Left colon (tissue), 2 donors: ENCODE measurements at places on chromosomes 7 and 10. TPM values are rescaled to one million over a fixed set of nuclear protein-coding genes. Genes with fewer than 3 reads are reported as not detected.

NRG3 gene
- total RNA-seq: 0.11 TPM

HTR7 gene
- total RNA-seq: 0.61 TPM

CXCL12 gene
- total RNA-seq: 61.3 TPM

EPDR1 gene
- total RNA-seq: 10.5 TPM

FAM180A gene
- total RNA-seq: 2.0 TPM

LDB1 gene
- 34.6 TPM for total RNA-seq

VAX1 gene
- not detected for total RNA-seq

FLNC gene
- 2.4 TPM for total RNA-seq

IQUB gene
- 0.25 TPM for total RNA-seq

SAMD9 gene
- 24.5 TPM for total RNA-seq

SPDYE2B gene
- not detected for total RNA-seq

NUDT13 gene
- total RNA-seq: 3.8 TPM

PALD1 gene
- 3.9 TPM for total RNA-seq

PFKP gene
- total RNA-seq: 104 TPM

ADAM12 gene
- 0.28 TPM for total RNA-seq

BAMBI gene
- total RNA-seq: 12.7 TPM

HOXA7 gene
- 30.2 TPM for total RNA-seq

C10orf143 gene
- 6.9 TPM for total RNA-seq

PDK4 gene
- total RNA-seq: 18.9 TPM

ZNF117 gene
- 3.4 TPM for total RNA-seq

GSTO1 gene
- total RNA-seq: 71.2 TPM

TFPI2 gene
- total RNA-seq: 0.37 TPM

LRRD1 gene
- not detected for total RNA-seq

WNT8B gene
- not detected for total RNA-seq

SUGCT gene
- 18.6 TPM for total RNA-seq

STN1 gene
- 24.4 TPM for total RNA-seq

ANTXRL gene
- total RNA-seq: not detected

RARRES2 gene
- 61.1 TPM for total RNA-seq

AUTS2 gene
- total RNA-seq: 44.2 TPM

DNAH11 gene
- total RNA-seq: 0.15 TPM

NUTM2D gene
- total RNA-seq: 7.1 TPM

DUSP5 gene
- 7.1 TPM for total RNA-seq

HELLS gene
- 22.8 TPM for total RNA-seq

PRSS37 gene
- not detected for total RNA-seq

LIPN gene
- not detected for total RNA-seq

OR2A7 gene
- 21.9 TPM for total RNA-seq

OR2A12 gene
- total RNA-seq: not detected

SKIDA1 gene
- total RNA-seq: not detected

SPOCK2 gene
- 4.5 TPM for total RNA-seq
